ENCODE measurements at places on chromosomes 1 and 21.

DNA sequence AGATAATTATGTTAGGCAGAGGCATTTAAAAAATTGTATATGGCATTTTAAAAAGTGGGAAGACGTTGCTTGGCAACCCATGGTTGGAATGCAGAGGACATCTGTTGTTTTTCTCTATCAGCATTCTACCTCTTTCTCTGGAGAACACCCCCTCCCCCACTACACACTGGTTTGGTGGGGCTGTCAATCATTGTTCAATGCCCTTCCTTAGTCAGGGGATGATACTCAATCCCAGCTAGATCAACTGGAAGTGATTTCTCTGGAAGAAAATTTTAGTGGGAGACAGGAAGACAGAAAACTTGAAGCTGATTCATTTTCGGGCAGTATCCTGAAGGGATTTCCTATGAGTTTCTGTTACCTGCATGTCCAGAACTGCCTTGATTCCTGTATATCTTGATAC is 35.7 kb upstream of the CAP1 start:
- H3K27ac ChIP-seq = no peak overlapping the region
- no peaks in the 10 kb centered on the region for H3K27me3 ChIP-seq
- no peaks in the 10 kb centered on the region for H3K4me1 ChIP-seq
- H3K4me3 ChIP-seq = no peak overlapping the region
- H3K36me3 ChIP-seq = no peaks in the 10 kb centered on the region

- peaks cover 16% of the 10 kb centered on the region for H3K4me1 ChIP-seq
- no peak overlapping the region for H3K4me3 ChIP-seq
- H3K27me3 ChIP-seq = no peaks in the 10 kb centered on the region
- H3K36me3 ChIP-seq = no peaks in the 10 kb centered on the region
These were observed 55.4 kb downstream of the OPTC start for GRCh38 chr1:203549309-203549708.

DNA sequence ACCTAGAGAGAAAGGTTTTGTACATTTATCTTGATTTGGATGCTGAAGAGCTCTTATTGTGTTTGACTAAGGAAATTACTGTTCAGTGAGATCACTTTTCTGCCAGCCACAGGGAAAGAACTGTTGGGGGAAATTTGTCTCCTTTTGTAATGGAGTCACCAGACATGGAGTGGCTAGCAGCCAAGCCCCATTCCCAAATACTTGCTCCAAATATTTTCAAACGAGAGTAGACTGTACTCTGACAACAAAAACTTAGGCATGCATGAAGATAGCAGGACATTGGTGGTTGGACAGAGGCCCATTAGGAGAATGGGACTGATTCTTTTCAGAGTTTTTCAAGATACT is 21.1 kb downstream of the IPO9 start:
- no peaks in the 10 kb centered on the region for H3K4me1 ChIP-seq
- DNase-seq = no peak
- no peak overlapping the region for H3K27ac ChIP-seq
- H3K4me3 ChIP-seq = no peak overlapping the region
- no peaks in the 10 kb centered on the region for H3K27me3 ChIP-seq

- no peaks in the 10 kb centered on the region for H3K27me3 ChIP-seq
- peaks cover 4% of the 10 kb centered on the region for H3K4me1 ChIP-seq
- H3K36me3 ChIP-seq = no peaks in the 10 kb centered on the region
- H3K27ac ChIP-seq = no peak overlapping the region
- DNase-seq = no peak
These were observed 2.5 kb downstream of the SLAMF9 start for GRCh38 chr1:159951551-159951950.

GRCh38 chr1:45891087-45891486 is 87.7 kb downstream of the MAST2 start:
- no peak overlapping the region for H3K27ac ChIP-seq
- H3K4me3 ChIP-seq = no peak overlapping the region
- H3K4me1 ChIP-seq = no peaks in the 10 kb centered on the region
- no peaks in the 10 kb centered on the region for H3K36me3 ChIP-seq
- H3K27me3 ChIP-seq = no peaks in the 10 kb centered on the region

- no peaks in the 10 kb centered on the region for H3K36me3 ChIP-seq
- H3K4me3 ChIP-seq = no peak overlapping the region
- no peak for DNase-seq
- H3K4me1 ChIP-seq = no peaks in the 10 kb centered on the region
These were observed 6.7 kb upstream of the CFAP126 start for GRCh38 chr1:161374373-161374772.

GRCh38 chr1:187763465-187763864 is 934.7 kb downstream of the PLA2G4A start:
- no peaks in the 10 kb centered on the region for H3K36me3 ChIP-seq
- no peak overlapping the region for H3K4me3 ChIP-seq
- no peak overlapping the region for H3K27ac ChIP-seq
- no peaks in the 10 kb centered on the region for H3K27me3 ChIP-seq
